Stimulated activated CD4-positive, alpha-beta T cell treated with anti-CD3 and anti-CD28 coated beads, TNF-alpha, amount 100 ng/mL, for 1 hour (primary cell): ENCODE measurements at places on chromosomes 16 and 17.
A peak's percentile ranks its signal among the peaks of the same experiment; 100 is the strongest.

DNA sequence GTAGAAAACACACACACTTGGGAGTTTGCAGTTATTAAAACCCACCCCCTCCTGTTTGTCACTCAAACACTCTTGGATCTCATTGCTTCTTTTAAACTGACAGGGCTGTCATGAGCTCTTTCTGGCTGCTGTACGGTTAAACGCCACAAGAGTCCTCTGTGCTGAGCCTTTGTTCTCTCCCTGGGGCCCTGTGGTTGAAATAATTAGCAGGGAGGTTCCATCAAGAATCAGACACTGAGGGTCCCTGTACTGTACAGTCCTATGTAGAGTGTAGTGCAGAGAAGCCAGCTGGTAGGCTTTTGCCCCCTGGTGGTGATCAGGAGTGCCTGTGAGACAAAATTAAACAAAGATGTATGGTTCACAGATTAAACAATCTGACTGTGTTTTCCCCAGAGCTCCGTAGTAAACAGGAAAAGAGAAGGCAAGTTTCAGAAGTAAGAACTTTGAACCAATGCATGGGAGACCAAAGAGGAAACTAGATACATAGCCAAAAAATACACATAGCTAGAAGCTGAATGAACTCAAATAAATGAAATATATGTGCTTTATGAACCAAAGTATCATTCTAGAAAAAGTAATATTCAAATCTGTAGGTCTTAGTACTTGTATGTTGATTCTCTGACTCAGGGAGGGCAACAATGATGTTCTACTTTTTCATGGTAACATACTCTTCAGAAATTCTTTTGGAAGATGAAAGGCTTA is 1.4 kb upstream of the SSH2 start:
- no peak for DNase-seq

DNA sequence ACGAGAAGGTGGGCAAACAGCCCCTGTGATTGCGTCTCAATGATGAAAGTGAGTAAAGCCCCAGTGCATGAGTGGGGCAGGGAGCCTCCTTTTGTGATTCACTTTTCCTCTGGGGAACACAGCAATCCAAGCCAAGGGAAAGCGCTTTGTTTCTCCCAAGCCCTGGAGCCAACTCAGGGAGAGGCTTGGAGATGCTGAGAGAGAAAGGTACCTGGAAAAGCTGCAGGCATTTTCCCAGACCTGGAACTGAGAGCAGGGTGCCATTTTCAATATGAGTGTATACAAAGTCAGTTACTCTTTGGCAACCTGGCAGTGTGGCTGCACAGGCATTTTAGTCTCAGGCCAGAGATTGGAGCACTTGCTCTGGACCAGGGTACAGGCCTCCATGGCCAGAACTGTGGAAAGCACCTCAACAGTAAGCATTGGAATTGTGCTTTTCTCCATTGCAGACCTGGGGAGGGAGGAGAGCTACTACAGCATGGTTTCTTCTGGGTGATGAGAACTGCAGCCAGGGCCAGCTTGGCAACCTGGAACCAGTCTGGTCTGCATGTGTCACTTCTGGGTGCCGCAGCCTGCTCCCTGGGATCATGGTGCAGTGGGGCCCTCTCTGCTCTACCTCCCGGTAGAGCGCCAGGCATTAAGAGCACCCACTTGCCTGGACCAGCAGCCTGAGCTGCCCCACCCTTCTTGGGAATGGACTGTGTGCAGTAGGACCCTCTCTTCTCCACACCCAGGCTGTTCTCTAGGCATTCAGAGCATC is 89.0 kb upstream of the CDH5 start:
- no peak for DNase-seq

DNA sequence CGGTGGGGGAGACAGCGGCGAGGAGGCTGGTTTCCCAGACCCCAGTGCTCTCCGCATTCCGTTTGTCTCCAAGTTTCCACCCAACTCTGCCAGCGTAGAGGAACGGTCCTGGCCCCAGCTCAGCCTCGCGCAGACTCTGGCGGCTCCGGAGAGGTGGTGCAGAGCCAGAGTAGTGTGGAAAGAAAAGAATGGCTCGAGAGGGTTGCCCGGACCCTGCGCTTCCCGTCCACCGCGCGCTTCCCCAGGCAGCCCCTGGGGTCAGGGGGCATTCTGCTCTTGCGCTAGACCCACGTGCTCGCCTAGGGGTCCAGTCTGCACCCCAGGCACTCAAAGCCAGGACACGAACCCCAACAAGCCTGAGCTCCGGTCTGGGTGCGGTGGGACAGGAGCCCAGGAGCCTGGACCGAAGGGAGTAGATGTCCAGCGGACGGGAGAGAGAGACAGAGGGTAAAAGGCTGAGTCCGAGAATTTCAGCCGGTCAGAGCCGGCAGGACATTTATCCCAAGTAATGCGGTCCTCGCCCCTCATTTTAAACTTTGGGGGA is 3.8 kb downstream of the PMP22 start:
- no peak for DNase-seq

DNA sequence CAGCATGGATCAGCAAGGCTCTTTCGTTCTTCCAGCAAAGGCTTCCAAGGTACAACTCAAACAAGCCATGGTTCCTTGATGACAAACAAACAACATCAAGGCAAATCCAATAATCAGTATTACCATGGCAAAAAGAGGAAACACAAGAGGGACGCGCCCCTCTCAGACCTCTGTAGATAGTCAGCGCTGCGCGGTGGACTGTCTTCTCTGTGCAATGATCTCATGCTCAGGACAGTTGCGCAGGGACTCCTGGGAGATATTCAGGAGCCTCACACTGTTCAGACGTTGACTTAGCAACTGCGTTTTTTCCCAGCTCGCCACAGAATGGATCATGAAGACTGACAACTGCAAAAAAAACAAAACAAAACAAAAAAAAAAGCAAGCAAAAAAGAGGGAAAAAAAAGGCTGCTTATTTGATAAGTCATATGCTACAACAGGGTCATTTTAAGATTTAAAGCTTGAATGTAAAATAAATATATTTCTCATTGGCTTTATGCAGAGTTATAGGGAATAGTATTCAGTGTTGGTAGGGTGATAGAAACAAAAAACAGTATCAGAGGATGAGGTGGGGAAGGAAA is 37.1 kb upstream of the ADCY7 start:
- no peak for DNase-seq

GRCh38 chr16:53209429-53209828 is 154.6 kb downstream of the CHD9 start:
- no peak for DNase-seq

- no peak for DNase-seq
Observed at GRCh38 chr16:4688674-4689045, 4.7 kb upstream of the NUDT16L1 start.

- DNase-seq = no peak
Observed at GRCh38 chr17:75205793-75206163, 299 bp downstream of the NUP85 start.

GRCh38 chr17:2958706-2959222 is 104.6 kb downstream of the OR1D5 start:
- DNase-seq = no peak

- DNase-seq = no peak
Observed at GRCh38 chr17:35819455-35819854, 10.2 kb downstream of the TAF15 start.

DNA sequence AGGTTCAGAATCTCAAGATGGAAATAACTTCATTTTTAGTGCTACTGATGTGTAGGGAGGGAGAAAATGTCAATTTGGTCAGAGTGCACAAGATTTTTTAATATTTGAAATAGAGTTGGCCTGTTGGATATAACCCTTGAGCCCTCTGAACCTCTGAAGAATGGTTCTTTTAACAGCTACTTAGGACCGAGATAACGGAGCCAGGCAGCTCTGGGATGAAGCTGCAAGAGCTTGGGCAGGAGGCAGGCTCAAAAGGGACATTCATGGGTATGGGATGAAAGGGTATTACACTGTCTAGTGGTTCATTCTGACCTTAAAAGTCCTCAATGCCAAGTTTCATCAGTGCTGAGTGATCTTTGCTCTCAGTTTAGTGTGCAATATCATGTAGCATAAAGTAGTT is 111.4 kb upstream of the CPHXL start:
- no peak for DNase-seq

DNA sequence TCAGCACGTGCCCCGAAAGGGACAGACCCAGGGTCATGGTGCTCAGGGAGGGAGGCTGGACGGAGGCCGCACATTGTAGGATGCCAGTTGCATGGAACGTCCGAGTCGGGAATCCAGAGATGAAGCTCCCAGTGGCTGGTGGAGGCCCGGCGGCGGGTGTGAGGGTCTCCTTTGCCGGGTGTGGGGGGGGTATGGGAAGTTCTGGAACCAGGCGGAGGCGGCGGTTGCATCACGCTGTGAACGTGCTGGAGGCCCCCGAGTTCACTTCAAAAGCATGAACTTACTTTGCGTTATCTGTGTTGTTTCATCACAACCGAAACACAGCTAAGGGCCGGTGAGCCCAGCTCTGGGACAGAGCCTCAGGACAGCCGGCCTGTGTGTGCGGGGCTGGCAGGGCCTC is 73.4 kb upstream of the GNG13 start:
- no peak for DNase-seq

DNA sequence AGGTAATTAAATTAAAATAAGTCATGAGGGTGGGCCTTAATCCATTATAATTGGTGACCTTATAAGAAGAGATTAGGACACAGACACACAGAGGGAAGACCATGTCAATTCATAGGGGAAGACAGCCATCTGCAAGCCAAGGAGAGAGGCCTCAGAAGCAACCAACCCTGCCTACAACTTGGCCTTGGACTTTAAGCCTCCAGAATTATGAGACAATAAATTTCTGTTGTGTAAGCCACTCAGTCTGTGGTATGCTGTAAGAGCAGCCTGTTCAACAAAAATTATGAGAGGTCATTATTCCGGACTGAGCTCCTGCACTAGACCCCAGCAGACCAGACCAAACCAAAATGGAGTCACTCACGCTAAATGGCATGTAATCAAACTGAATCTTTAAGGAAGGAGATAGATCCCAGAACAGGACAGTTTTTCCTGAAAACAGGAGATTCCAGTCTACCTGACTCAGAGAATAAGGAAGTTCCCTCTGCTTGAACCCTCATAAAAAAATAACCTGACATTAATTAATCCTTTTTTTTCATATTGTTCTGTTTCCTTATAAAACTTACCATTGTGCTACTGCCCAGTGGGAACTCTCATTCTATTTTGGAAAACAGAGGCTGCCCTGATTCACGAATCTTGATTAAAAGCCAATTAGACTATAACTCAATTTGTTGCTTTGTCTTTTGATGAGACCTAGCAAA is 74.3 kb downstream of the DNAH3 start:
- no peak for DNase-seq

GRCh38 chr16:29862383-29862883 is 593 bp downstream of the CDIPT start:
- DNase-seq = no peak

DNA sequence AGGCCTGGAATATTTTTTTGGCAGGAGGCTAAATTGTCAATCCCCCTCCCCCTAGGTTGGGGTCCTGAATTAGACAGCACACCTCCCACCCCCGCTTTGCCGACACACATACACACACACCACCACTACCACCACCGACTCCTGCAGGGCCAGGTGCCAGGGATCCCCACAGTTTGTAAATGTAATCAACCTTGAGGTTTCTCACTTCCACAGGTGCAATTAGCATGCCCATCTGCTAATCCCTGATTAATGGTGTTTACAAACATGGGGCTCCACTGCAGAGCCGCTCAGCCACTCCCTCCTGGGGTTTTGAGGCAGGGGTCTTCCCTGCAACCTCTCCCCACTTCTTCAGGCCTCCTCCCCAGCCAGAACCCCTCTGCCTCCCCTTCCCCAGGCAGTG is 11.8 kb downstream of the MRM1 start:
- no peak for DNase-seq

GRCh38 chr16:11310997-11311561 is 29.9 kb upstream of the PRM1 start:
- DNase-seq = no peak

DNA sequence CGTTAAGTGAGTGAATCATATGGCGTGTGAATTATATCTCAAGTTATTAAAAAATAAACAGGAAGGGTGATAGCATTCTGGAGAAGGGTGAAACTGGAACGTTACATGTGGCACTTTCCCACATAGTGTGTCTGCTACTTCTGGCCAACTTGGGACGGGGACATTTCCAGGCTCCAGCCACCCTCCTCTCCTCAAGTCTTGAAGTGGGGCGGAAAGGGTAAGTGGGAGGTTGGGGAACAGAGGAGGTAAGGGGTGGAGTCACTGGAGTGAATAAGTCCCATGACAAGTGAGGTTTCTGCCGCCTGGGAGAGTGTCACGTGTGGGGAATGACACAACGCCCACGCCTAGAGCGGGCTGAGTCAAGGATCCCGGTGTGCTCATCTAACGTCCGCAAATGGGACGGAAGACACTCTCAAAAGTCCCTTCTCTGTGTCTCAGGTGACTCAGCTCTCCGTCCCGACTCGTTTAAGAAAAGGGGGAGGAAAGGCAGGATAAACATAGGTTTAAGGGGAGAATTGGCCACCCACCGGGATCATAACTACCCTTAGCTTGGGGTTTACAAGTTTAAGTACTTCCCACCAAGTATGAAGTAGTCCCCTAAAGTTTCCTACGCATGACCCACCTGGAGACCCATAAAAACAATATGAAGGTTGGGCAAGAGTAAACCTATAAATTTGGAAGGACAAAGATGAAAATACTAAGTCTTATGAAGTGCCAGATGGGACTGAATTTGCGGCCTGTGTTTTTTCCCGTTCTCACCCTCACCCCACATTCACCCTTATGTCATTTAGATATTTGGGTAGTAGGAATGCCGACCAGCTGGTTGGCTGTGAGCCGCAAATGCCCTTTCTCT is 1.2 kb upstream of the SPAG9 start:
- DNase-seq = peak; percentile 64

DNA sequence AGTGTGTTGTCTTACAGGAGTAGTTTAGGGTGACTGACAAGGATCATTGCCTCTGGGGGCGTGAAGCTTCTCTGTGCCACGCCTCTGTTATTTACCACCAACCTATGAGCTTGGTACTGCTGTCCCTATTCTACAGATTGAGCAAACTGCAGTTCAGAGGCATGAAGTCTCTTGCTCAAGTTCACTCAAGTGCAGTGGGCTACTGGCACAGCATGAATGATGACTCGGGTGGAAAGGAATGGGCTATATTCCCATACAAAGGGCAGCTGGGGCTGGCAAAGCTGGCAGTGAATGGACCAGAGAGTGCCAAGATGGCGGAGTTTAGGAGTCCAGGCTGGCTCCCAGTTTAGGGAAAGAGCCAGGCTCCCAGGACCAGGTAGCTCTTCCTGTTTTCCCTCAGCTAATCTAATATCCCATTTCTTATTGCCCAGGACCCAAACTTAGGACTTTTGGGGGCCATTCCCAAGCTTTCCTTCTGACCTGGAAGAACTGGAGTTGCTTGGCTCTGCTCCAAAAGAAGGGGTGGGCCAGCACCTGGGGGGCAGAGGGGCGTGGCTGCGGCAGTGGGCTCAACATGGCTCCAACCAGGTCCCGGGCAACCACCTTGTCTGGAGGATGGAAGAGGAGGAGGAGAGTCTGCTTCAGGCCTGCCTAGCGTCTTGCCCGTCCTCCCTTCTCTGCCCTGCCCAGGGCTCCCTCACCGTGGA is 12.9 kb downstream of the PLK1 start:
- no peak for DNase-seq

- DNase-seq = no peak
Observed at GRCh38 chr16:79089735-79090284, 510.7 kb downstream of the MAF start.
